ENCODE measurements at places on chromosomes 2 and 18.
A peak's percentile ranks its signal among the peaks of the same experiment; 100 is the strongest.

DNA sequence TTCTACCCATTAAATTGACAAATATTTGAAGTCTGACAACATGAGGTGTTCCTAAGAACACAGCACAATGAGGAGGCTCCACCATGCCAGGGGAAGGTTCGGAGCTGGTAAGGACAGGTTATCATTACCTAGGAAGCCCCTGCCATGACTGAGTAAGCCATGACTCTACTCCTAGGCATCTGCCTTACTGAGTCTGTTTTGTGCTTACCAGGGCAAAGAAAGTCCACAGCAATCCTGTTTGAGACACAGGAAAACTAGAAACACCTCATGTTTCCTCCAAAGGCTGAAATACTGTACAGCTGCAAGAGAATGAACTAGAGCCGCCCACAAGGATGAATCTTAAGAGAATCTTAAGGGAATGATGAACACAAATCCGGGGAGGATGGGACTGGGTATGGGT, 11.6 kb downstream of the TGFBRAP1 start:
- no peak for ATAC-seq

GRCh38 chr2:167157523-167157922, 269.2 kb downstream of the XIRP2 start:
- ATAC-seq, result no peak

DNA sequence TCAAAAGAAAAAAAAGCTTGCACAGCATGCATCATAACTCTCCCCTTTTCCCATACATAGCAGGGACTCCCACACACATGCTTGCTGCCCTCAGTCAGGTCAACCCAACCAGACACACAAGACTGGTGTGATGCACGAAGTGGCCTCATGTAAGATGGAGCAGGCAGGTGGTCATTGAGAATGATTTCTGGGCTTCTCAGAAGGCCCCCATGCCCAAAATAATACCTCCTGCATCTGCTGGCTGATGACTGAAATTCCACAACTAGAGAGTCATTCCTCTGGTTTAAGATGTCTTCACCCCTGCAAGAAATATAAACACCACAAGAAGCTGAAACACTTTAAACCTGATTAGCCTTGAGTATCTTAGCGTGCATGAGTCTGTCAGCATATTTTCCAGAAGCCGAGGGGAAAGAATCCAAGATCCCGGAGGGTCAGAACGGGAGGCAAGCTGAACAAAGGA, 131.1 kb downstream of the AFF3 start:
- ATAC-seq, result no peak

DNA sequence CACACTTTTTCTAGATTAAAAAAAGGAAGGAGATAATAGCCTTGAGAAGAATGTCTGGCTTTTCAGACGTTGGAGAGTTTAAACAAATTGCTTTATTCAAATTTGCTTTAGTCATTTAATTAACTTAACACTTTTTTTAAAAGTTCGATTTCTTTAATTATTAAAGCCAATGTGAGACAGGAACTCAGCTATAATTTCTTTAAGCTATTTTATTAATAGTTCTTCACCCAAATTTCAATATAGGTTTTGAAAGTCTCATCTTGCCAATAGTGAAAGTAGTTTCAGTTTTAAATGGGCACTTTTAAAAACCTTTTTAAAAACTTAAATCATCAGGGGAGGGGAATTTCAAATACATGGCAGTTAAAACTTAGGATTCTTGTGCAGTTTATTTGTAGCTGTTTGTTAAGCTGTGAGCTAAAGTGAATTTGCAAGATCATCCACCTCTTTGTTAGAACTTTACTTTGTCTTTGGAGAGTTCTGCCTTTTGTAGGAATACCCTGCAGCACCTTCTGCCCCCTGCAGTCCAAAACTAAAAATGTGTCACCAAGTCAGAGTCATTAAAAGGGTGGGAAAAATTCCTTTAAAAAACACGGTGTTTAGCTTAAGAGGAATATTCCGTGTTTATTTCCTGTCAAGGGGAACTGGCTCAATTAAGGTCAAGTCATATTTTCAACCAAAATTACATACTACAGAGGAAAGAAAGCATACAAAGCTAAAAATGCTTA, 4.6 kb downstream of the TGIF1 start:
- no peak for ATAC-seq

DNA sequence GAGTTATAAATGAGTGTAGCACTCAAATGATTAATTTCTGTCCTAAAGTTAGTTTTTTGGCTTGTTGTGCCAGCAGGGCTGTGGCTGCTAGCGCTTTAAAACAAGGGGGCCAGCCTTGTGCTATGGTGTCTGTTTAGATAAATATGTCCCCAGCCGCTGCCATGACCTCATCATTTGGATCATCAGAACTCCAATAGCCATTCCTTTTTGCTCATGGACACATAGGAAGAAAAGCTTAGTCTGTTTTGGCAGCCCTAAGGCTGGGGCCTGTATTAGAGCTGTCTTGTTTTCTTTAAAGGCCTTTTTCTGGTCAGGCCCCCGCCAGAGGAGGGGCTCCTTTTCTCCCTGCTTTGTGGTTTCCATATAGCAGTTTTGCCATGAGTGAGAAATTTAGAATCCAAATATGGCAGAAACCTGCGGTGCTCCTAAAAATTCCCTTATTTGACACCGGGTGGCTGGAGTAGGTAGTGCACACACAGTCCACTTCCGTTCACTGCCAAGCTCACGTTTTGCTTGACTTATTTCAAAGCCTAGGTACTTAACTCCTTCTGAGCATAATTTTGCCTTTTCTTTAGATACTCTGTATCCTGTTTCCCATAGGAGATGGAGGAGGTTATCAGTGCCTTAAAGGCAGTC, 60.4 kb upstream of the SLC35G4 start:
- ATAC-seq, result no peak

DNA sequence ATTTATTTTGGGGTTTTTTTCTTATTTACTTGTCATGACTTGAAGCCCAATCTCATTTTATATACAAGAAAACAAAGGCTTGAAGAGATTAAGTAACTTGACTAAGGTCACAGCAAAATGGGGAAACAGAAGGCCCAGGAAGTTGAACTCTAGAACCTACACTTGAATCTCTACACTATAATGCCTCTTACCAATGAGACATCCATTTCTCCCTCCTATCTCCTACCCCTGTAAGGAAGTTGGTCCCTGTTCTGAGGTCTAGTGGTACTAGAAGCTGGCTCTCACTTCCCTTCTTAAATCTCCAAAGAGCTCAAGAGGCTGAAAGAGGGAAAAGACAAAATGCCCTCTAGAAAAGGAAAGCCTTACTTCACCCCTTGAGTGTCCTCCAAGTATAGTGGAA, 25.5 kb upstream of the IHH start:
- no peak for ATAC-seq

GRCh38 chr18:26483633-26484032, 64.7 kb downstream of the KCTD1 start:
- ATAC-seq, result no peak

DNA sequence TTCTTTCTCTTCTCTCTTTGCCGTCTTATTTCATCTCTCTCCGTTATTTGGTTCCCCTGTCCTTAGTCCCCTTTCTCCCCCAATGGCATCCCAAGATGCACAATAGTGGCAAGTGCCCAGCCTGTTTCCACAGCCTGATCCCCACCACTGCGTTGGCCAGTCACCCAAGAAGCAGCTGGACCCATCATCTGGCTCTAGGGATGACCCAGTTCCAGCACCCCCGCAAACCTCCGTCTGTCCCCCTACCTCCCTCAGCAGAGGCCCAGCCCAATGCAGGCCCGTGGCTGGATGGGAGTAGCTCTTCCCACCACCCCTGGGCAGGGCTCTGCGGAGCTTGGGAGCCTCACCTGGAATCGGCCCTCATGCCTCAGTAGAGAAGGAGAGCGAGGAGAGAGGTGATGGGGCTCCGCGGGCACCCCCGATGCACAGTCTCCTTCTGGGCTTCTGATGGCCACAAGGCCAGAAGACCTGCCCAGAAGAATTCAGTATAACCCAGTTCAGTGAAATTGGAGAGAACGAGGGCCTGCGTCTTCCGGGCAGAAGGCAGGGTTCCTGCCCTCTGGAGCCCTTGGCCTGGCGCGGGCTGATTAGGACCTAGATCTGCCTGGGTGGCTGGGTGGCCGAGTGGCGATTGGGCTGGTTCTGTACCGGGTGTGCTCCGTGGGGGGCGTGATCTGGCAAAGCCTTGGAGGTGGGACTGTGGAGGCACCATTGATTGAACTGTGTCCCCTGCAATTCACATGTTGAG, 50.9 kb downstream of the RRM2 start:
- no peak for ATAC-seq

DNA sequence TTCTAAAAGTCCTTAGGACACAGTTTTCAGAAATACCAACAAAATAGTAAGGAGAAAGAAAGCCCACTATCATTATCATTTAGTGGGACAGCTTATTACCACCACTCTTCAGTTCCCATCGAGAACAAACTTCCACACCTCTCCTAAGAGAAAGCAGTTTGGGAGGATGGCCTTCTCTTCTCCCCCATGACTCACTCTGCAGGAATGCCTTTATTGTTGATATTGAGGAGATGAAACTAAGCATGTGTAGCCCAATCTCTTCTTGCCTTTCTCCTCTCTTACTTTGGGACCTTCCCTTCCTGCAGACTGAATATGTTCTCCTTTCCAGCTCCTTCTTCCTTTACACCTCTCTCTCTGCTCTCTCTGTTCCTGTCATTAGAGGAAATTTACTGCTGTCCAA, 30.0 kb upstream of the ERMN start:
- ATAC-seq, result no peak

GRCh38 chr18:60021556-60021955, 121.8 kb downstream of the PMAIP1 start:
- ATAC-seq, result no peak

GRCh38 chr2:121790276-121790956, 35.0 kb downstream of the TSN start:
- ATAC-seq, result no peak

DNA sequence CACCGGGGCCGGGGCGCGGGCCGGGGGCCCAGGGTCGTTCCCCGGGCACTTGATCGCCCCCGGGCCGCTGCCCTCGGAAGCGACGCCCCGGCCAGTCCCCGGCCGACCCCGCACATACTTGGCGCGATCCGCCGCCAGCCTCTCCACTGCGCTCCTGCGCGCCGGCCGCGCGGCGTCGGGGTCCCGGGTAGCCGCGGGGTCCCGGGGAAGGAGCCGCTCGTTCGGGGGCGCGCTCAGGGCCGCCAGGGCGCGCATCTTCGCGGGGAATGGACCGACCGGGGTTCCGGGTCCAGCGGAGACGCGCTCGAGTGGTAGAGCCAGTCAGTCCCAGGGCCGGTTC, 204 bp downstream of the FAM110C start:
- peak; percentile 7 for ATAC-seq

DNA sequence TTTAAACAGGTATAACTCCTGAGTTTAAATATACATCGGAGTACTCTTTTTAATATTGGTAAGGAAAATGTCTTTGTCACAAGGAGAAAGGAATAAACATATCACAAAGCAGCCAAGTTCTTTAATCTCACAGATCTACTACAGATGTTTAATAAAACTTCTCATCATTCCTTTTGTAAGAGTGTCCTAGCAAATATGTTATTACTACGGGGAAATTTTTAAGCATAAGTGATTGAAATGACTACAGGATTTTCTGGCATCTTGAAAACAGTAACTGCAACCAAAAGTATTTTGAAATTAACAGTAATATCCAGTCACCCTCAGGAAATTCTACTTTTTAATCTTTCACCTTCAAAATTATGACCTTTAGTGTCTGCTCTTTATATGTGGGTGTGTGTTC, 403.1 kb downstream of the IRS1 start:
- no peak for ATAC-seq

DNA sequence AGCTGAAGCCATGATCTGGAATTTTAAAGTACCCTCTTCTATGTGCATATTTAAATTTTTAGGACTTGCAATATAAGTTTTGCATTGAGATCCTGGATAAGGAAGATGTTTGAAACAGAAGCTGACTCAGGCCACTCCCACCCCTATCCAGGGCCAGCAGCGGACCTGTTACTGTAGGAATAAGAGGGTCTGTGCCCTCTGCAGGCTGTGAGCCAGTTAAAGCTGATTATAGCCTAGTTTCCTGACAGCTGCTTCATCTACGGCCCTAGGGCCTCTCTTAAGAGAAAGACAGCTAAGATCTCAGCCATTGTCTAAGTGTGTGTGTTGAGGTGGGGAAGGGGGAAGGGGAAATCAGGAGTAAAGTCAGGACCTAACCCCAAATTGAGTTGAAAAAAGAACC, 234.0 kb downstream of the HAUS1 start:
- no peak for ATAC-seq

DNA sequence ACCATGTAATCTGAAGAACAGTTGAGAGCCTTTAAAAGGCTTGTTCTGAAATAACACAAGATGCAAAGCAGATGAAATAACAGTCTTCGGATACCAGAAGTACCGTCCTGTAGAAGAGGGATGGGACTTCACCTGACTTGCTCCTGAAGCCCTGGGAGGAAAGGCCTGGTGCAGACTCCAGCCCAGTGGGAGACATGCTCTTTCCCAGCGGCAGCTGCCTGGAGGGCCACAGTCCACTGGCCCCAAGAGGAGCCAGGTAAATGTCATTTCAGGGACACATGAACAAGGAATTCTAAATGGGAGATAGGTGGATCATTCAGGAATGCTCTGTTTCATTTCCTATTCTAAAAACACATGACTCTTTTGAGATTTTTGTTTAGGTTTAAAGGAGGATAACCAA, 22.6 kb upstream of the CHN1 start:
- ATAC-seq, result no peak

DNA sequence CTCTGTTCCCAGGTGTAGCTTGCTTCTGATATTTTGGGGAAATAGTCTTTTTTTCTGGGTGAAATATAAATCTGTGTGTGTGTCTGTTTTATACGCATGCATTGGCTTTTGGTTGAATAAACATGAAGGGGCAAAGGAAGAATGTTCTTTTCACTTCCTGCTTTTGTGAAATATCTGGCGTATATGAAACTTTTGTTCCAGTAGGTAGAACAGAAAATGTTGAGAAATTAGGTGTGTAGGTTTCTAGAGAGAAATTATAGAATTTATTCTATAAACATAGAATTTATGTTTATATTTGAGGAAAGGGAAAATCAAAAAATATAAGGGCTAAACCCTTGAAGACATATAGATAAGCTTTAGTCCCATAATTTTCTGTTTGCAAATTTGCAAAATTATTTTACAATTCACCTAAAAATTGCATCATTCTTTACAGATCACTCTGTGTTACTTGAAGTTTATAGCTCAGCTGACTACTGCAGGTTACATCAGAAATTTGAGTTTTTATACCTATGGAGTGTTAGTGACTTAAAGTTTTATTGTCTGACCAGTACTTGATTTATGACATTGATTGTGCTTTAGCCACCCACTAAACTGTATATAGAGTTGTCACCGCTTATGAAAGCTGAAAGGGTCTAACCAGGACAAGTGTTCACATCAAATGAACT, 116.1 kb downstream of the FAM117B start:
- ATAC-seq, result no peak
